Sigmoid colon (tissue), 7 donors: ENCODE measurements at places on chromosomes 11 and 22. TPM values are rescaled to one million over a fixed set of nuclear protein-coding genes. Genes with fewer than 3 reads are reported as not detected.

Gene KRTAP5-10
- not detected for total RNA-seq

Gene C11orf91
- not detected for total RNA-seq

GRCh38 chr11:132122735-132123134 is 752.3 kb downstream of the NTM start:
- no peak for DNase-seq
- no peaks in the 10 kb centered on the region for H3K4me1 ChIP-seq
- no peak overlapping the region for H3K4me3 ChIP-seq
- no peaks in the 10 kb centered on the region for H3K27me3 ChIP-seq

Gene ADAMTS8
- total RNA-seq = 11.9 TPM

Gene OR4D5
- not detected for total RNA-seq

Gene TREH
- total RNA-seq = not detected

GRCh38 chr11:76141901-76142588 is 64.3 kb downstream of the WNT11 start:
- DNase-seq = no peak
- H3K4me1 ChIP-seq = no peaks in the 10 kb centered on the region
- peaks cover 30% of the 10 kb centered on the region for H3K36me3 ChIP-seq
- H3K4me3 ChIP-seq = no peak overlapping the region
- no peak overlapping the region for H3K27ac ChIP-seq

Gene MYO7A
- 12.8 TPM for total RNA-seq
